Activated CD4-positive, alpha-beta memory T cell treated with anti-CD3 and anti-CD28 coated beads, Interleukin-2, amount 10 ng/mL, durations not matched to agents 7 days and 5 days (primary cell): ENCODE measurements at places on chromosomes 16 and 17. TPM values are rescaled to one million over a fixed set of nuclear protein-coding genes. Genes with fewer than 3 reads are reported as not detected.
A peak's percentile ranks its signal among the peaks of the same experiment; 100 is the strongest.

GRCh38 chr16:50591800-50592771, 43.9 kb downstream of the NKD1 start:
- DNase-seq, result no peak

- DNase-seq, result no peak
Observed at GRCh38 chr16:71698491-71698890, 26.0 kb downstream of the PHLPP2 start.

The CDR2 gene
- total RNA-seq, result 43.9 TPM

The KRTAP16-1 gene
- not detected for total RNA-seq

The PLXDC1 gene
- total RNA-seq, result 7.2 TPM

DNA sequence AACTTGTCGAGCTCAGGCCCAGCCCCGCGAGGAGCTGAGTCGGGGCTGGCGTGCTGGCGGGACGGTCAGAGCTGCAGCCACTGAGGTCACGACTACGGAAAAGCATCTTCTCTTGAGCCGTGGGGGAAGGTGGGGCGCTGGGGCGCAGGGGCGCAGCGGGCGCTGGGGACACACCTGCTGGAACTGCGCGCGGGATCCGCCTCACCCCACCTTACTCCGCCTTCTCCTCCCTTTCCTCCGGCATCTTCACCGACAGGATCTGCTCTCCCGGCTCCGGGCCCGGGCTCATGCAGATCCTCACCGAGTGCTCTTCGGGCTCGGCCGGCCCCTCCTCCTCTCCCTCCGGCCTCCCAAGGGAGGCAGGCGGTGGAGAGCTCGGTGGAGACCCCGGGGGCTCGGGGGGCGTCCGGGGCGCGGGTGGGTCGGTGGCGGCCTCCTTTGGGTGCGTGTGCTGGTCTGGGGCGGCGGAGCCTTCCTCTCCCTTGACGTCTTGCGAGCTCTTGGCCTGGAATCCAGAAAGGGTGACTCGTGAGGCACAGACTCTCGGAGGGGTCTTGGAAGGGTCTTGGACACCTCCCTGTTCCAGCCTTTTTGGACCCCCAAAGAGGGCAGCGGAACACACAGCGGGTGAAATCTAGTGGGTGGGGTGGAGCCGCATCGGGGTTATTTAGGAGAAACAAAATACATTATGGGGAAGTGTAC, 81.8 kb upstream of the KIFC3 start:
- DNase-seq, result no peak

- DNase-seq, result peak; percentile 53
Observed at GRCh38 chr17:63950940-63951907, 19.1 kb upstream of the CD79B start.

- no peak for DNase-seq
Observed at GRCh38 chr17:78819806-78820792, 20.5 kb downstream of the USP36 start.

The KRTAP3-2 gene
- total RNA-seq, result not detected

DNA sequence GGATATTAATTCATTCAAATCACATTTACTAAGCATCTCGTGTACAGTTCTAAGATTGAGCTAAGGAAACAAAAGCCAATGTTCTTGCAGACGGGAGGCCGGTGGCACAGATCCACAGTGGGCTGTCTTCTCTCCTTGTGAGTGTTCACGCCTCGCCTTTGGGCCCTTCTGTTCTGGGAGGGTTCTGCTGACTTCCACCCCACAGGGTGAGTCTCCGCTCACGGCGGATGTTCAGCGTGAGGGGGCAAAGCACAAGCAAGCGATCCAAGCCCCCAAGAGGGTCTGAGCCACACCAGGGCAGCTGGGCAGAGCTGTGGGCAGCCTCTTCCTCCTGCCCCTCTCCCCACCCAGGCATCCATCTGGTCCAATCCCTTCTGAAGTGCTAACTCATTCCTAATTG, 84.3 kb upstream of the DOC2B start:
- no peak for DNase-seq

DNA sequence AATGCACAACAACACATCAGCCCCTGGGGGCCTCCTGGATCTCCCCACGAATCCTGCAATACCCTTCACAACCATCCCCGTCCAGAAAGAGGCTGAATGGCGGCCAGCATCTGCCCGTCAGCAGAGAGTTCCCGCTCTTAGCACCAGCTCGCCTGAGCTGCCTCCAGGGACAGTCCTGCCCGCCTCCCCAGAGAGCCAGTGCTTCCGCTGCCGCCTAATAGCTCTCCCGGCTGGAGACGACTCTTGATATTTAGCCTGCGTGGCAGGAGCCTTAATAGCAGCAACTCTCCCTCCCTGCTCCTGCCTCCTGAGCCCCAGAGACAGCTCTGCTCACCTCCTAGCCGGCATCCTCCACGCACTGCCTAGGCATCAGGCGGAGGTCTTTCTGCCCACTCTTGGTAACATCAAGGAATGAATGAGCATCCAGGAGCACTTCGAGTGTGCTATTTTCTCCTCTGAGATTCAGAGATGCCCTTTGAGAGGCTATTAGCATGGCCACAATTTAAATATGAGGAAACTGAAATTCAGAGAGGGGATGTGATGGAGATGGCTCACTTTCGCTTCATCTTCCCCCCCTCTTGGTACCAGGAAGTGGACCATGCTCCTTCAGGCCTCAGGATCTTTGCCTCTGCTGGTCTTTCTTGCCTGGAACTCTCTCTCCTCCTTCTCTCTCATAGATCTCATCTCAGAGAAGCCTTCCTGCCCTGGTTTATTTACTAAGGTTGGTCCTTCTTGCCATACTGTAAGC, 67.9 kb downstream of the RAI1 start:
- DNase-seq, result no peak

The SERPINF2 gene
- total RNA-seq, result 0.23 TPM

- DNase-seq, result no peak
Observed at GRCh38 chr17:44024853-44025252, 10.1 kb upstream of the TMEM101 start.

DNA sequence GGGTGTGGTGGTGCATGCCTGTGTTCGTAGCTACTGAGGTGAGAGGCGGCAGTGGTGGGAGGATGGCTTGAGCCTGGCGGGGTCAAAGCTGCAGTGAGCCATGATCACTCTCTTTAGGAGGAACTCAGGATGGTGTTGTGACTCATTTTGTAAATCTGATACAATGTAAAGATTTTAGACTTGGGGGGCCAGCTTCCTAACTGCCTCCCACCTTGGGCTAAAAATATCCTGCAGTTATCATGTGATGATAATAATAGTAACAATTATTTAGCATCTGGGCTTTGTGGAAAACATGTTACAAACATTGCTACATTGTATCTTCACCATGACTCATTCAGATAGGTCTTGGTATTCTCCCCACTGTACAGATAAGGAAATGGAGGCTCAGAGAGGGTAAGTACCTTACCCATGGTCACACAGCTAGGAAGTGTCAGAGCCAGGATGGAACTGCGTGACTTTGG, 7.4 kb downstream of the CTNS start:
- DNase-seq, result no peak

The TP53TG3C gene
- not detected for total RNA-seq

- DNase-seq, result no peak
Observed at GRCh38 chr16:83420206-83420760, 387.5 kb upstream of the HSBP1 start.

GRCh38 chr16:59840169-59840568, 1106.1 kb upstream of the GOT2 start:
- DNase-seq, result no peak

GRCh38 chr17:67248291-67248690, 3.3 kb upstream of the HELZ start:
- DNase-seq, result no peak

The PRAC1 gene
- not detected for total RNA-seq

The FUS gene
- total RNA-seq, result 397 TPM

DNA sequence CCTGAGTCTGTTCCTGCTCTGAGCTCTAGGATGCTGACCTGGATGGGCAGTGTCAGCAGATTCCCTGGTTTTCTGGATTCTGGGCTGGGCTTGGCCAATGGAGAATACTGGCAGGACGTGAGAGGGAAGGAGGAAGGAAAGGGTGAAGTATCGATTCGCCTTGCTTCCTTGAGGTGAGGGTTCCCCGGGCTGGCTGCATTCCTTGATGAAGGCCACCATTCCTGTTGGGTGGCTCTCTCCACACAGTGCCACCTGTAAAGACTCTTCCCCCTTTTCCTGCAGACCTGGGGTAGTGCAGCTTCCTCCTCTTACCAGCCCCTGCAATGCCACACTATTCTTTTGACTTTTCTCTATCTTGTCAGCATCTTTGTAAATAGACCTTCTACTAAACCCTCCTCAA, 58.1 kb upstream of the TANC2 start:
- no peak for DNase-seq
